Stimulated activated CD8-positive, alpha-beta memory T cell treated with anti-CD3 and anti-CD28 coated beads, Interleukin-7, amount 100 ng/mL, for 4 hours (primary cell): ENCODE measurements at places on chromosomes 12 and 14.
A peak's percentile ranks its signal among the peaks of the same experiment; 100 is the strongest.

DNA sequence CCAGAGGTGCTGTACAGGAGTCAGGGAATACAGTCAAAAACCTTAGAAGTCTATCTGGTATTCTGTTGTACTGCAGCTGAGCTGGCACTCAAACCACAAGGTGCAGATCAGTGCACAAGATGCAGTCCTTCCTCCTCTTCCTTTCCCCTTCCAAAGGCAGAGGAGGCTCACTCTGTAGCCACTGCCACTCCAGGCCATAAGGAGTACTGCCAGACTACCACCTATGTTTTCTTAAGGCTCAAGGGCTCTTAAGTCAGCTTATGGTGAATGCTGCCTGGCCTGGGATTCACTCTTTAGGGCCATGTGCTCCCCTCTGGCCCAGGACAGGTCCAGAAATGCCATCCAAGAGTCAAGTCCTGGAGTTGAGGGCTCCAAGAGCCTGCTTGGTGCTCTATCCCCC lies 200.3 kb downstream of the CRADD start:
- DNase-seq, result no peak

DNA sequence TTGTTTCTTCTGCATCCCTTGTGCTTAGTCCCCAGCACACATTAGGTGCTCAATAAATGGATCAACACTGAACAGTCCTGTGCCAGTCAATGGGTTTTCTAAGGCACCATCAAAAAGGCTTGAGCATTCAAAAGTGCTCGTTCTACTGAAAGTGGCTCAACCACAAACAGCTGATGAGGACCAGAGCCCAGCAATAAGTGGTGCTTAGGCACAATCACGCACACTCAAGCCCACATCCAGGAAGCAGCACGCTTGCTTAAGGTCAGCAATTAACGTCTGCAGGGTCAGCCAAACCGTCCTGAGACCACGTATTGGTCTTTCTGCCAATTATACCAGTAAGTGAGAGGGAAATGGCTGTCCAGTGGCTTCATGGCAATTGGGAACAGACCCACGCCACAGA lies 56.5 kb downstream of the PRIMA1 start:
- DNase-seq, result no peak

- DNase-seq, result no peak
These were observed 158.9 kb downstream of the GPR65 start for GRCh38 chr14:88163731-88164255.

DNA sequence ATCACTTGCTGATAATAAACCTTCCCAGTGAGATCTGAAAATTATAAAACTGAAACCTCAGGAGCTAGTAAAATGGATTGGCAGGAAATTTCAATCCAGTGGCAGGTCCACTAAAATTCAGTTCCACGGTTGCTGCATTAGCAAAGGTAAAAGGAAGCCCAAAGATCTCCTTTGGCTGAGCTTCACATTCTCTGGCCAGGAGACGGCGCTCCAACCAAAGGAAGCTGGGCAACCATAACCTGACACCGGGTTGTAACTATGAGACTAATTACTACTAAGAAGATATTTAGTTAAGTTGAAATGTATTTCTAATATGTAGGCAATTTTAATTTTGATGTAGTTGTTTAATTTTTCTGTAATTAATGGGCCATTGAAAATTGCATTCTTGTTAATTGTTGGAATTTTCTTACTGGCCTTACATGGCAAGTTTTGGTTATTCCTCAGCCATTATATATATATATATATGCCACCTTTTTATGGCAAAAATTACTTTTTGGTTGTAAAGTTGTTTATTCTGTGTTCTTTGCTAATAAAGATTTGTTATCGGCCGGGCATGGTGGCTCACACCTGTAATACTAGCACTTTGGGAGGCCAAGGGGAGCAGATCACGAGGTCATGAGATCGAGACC lies 17.0 kb downstream of the OR8S1 start:
- no peak for DNase-seq

DNA sequence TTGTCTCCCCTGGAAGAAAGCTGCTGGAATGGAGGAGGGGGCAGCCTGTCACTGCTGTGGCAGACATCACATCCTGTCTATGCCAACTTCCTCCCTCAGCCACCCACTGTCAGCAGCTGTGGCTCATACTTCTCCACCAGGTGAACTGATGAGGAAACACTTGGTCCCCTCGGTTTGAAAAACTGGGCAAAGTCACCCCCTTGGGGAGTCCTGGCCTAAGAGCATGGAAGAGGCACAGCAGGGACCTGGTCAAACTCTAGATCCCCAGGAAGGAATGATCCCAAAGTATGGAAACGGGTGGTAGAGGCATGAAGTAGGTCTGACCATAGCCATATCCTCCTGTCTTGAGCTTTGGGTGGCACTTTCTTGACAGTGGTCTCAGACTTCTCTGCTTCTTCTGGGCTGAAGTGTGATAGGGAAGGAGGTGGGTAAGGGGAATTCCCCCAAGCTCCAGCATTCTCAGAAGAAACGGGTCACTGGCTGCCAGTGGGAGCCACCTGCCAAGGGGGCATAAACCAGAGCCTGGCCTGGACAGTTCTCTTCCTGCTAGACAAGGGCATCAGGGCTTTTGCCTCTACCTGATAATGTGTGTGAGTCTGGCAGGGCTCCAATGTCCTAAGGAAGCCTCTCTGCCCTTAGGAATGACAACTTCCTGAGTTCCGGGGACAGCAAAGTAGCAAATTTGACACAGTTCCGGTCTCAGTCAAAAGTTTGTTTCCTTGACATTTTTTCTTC lies 36.0 kb downstream of the FMNL3 start:
- peak; percentile 57 for DNase-seq

- DNase-seq, result no peak
These were observed 108.2 kb upstream of the NAV3 start for GRCh38 chr12:77722536-77722935.

GRCh38 chr14:61518403-61518802 lies 176.9 kb upstream of the HIF1A start:
- DNase-seq, result no peak

DNA sequence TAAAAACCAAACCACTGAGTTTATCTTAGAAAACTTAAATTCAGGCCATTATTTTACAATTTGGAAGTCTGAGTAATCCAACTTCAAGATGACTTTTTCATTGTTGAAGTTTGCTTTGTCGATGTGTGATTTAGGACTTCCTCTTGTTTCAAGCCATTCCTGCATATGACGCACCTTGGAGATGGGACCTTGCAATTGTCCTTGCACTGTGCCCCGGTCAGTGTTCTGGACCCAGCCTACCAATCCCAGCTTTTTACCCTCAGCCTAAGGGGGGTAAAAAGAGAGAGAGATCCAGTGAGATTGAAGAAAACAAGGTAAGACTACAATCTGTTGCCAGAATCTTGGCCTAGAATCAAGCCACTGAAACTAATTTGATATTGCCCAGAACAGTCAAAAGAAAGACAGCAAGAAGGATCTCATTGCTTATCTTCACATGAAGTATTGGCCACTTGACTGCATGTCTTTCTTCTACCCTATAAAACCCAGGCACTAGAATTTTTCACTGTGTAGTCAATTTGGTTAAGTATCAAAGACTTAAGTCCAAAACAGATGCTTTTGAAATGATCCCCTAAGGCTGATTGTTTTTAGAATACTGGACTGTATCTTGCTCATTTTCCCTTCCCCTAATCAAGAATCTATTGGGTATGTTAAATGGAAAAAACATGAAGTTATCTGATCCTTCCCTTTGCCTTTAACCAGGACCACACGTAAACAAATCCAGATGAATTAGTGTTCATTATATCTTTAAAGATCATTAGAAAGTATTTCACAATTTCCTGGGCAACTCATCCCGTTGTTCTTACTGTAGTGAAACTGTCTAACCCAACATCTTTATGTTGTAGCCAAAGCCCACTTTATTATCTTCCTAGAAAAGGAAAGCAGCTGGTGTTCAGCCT lies 2.4 kb upstream of the MLH3 start:
- DNase-seq, result no peak

- no peak for DNase-seq
These were observed 767 bp upstream of the KCNMB4 start for GRCh38 chr12:70365398-70365647.

GRCh38 chr12:77754086-77754485 lies 76.6 kb upstream of the NAV3 start:
- DNase-seq, result no peak

- DNase-seq, result no peak
These were observed 106.6 kb downstream of the PLXNC1 start for GRCh38 chr12:94255006-94255405.

- DNase-seq, result no peak
These were observed 199.5 kb downstream of the TMEM132D start for GRCh38 chr12:129704232-129704830.

DNA sequence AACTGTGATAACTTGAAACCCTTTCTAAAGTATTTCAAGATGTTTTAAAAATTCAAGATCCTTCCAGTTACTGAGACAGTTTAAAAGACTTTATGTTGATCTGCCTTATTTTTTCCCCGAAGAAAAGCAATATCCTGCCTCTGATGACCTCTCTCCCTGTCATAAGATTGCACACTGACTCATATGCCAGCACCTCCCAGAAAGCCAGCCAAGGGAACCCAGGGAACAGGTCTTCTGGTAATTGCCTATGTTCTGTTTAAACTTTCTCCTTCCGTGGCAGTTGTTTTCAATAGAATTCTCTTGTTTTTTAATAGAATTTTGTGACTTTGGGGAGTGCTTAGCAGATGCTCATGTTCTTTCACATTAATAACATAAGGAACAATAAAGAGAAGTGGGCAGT lies 300.2 kb upstream of the PRKD1 start:
- DNase-seq, result no peak

GRCh38 chr12:56804684-56805083 lies 41.6 kb downstream of the HSD17B6 start:
- DNase-seq, result no peak

DNA sequence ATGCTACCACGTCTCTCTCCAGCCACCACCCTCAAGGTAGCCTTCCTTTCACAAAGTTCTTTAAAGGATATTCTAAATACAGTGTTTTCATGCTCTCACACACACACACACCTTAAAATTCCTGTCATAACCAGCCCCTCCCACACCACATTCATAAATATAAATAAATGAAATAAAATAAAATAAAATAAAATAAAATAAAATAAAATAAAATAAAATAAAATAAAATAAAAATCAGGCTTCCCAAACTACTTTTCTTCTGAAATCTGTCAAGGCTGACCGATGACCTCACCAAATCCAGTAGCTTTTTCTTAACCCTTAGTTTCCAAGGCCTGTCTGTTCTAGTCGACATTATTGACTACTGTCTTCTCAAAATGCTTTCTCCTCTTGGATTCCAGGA lies 378.4 kb downstream of the SEC23A start:
- DNase-seq, result no peak

DNA sequence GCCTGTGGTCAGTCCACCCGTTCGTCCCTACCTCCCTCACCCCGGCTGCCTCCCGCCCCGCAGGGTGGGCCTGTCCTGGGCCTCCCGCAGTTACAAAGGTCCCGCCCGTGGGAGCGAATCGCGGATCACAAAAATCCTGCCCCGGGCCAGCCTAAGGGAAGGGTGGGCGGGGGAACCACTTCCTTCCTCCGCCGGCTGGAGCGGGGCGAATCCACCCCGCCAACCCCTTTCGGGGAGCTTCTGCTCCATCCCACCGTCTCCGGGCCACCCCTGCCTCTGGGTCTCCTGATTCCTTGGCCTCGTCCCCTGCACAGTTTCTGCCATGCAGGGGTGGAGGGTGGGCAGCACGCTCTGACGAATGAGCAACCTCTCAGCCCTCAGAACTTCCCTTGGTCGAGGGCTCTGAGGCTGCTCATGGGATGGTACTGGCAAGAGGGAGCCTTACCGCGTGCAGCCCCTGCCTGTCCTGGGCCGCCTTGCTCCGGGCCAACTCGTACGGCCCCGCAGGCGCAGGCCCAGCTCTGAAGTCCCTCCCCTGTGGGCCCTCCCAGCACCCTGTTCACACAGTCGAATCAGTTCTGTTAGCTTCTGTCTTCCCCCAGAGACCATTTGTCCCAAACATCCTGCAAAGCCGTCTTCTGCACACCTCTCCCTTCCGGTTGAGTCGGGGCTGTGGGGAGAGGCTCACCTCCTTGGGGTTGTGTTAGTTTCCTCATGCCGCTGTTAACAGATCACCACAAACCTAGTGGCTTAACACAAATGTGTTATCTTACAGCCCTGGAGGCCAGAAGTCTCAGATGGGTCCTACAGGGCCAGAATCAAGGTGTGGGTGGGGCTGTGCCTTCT lies 589 bp upstream of the HVCN1 start:
- DNase-seq, result no peak

DNA sequence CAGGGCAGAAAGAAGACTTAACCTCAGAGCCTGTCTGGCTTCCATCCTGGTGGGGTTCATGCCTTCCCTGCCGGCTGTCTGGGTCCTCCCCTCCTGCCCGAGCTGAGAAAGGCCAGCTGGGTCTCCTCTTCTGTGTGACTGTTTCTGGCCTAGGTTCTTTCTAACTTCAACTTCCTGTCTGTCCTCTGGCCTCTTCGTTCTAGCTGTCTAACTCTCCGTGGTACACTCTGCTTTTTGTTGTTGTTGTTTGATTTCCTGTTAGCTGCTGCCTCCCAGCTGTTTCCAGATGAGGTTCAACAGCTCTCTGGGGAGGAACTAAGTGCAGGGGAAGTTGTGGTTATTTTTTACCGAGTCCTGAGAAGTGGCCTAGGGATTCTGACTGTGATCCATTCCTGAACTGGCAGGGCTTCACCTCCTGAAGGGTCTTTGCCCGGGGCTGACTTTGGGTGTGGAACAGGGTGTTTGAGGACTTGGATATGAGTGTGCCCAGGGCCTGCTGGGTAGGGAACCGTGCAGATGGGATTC lies 3.2 kb downstream of the MLXIP start:
- DNase-seq, result no peak

GRCh38 chr12:6894321-6894720 lies 10.3 kb upstream of the LRRC23 start:
- DNase-seq, result no peak

DNA sequence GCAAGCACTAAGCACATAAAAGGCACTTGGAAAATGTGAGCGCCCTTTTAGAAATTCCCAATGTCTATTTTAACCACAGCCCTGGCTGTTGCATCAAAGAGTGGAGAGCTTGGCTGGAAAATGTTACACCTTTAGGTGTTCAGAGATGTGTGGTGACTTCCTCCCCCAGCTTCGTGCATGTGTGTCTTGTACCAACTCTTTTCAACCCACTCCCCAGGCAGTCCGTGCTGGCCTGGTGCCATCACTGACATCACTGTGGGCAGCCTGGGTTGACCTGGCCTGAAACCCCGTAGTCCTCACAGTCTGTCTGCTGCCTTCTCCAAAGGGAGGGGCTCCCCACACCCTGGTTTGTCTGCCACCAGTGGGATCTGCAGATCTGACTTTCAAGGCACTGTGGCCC lies 101.8 kb downstream of the SCARB1 start:
- no peak for DNase-seq

GRCh38 chr12:125330645-125331341 lies 265.6 kb downstream of the AACS start:
- peak; percentile 10 for DNase-seq

- DNase-seq, result peak; percentile 20
These were observed 98.1 kb upstream of the GRIP1 start for GRCh38 chr12:66776974-66777373.

- DNase-seq, result no peak
These were observed 21.2 kb upstream of the RNASE1 start for GRCh38 chr14:20823859-20824258.
